ENCODE measurements at places on chromosomes 12 and 14. TPM values are rescaled to one million over a fixed set of nuclear protein-coding genes. Genes with fewer than 3 reads are reported as not detected.

GRCh38 chr12:38386205-38386985 lies 69.8 kb downstream of the ALG10B start:
- no peak for DNase-seq

- no peak for DNase-seq
Observed at GRCh38 chr12:15591811-15592210, 197.4 kb downstream of the EPS8 start.

ALX1 gene
- not detected for total RNA-seq

DNA sequence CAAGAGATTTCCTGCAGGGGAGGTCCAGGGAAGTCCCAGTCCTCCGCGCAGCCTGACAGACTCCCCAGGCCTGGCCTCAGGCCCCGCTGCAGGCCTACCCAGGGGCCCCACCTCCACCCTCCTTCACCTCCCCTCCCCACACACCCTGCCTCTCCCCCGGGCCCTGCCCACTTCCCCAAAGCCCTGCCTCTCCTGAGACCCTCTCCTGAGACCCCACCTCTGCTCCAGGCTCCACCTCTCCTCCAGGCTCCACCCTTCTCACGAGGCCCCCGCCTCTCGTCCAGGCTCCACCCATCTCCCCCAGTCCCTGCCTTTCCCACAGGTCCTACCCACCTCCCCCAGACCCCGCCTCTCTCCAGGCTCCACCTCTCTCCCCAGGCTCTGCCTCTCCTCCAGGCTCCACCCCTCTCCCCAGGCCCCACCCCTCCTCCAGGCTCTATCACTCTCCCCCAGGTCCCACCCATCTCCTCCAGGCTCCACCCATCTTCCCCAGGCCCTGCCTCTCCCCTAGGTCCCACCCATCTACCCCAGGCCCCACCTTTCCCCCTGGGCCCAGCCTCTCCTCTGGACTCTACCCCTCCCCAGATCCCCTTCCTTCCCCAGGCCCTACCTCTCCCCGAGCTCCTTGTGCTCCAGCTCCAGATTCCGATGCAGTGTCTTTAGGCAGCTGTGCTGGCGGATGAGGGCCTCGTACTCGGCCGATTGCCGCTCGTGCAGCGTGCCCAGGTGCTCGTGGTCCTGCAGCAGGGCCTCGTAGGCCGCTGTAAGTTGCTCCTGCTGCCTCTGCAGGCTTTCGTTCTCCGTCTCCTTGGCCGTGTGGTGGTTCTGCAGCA lies 58.8 kb upstream of the GPR68 start:
- DNase-seq: peak; percentile 48

- DNase-seq: no peak
Observed at GRCh38 chr12:67239061-67239460, 30.1 kb upstream of the CAND1 start.

GRCh38 chr12:41213107-41213506 lies 25.0 kb downstream of the PDZRN4 start:
- no peak for DNase-seq

DNA sequence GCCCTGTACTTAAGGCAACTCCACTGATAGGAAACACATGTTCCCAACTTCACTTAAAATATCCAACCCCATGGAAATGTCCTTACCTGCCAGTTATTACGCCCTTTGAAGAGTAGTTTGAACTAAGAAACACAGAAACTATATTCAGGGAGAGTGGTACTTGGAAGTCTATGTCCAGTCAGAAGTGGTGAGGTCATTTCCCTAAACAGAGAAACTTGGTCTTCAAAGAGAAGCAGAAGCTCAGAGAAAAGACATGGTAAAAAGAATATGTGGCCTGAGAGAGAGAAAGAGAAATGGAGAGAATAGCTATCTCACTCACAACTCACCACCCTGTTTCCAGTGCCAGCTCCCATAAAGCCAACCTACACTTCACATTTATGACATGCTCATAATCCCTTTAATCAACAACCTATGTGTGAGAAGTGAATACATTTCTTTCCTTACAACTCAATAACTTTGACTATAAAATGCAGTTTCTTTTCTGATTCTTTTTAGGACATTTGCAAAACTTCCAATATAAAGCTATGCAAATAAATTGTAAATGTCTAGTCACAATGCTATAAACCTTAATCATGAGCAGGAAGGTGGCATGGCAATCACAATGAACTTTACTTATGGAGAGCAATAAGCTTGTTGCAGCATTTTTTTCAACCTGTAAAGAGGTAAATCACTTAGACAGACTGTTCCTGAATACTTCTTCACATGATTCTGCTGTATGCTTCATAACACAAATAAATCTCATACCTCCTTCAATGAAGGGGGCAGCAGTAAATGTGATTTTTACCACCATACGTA lies 67.1 kb downstream of the CPNE8 start:
- no peak for DNase-seq

IQSEC3 gene
- 0.26 TPM for total RNA-seq

- DNase-seq: no peak
Observed at GRCh38 chr12:122944605-122945592, 21.4 kb downstream of the ABCB9 start.

PMEL gene
- total RNA-seq: not detected

DNA sequence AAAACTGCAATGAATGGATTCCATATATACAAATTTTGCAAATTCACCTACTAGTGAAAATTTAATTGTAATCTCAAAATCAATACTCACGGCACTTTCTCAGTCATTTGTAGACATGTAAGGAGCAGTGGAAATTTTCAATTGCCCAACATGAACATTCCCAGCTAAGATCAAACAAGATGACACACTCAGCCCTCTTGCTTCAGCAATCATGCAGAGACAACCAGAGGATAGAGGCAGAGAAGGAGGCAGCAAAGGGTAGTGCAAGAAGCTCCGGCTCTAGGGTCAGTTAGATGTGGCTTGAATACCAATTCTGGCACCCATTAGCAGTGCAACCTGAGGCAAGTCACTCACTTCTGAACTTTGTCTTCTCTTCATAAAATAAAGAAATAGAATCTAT lies 91.5 kb upstream of the SLC35F4 start:
- no peak for DNase-seq

STAC3 gene
- total RNA-seq: not detected

PARP2 gene
- 11.0 TPM for total RNA-seq

DNA sequence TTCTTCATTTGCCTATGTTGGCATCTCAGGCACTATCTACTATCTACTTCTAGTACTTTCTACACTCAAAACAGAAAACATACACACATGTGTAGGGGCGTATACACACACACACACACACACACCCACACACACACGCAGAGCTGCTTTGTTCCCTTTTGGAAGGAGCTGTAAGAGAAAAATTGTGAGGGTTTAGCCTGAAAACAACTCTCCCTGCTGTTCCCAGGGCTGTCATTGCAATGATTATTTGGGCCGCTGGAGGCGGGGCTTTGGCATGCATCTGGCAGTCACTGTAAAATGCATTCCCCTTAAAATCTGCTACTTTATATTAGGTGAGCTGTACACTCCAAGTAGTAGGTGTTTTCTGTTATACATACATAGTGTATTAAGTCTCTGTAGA lies 29.1 kb upstream of the SLC38A2 start:
- DNase-seq: peak; percentile 71

VWF gene
- 949 TPM for total RNA-seq

- DNase-seq: no peak
Observed at GRCh38 chr14:29717901-29718300, 209.7 kb downstream of the PRKD1 start.

GRCh38 chr14:103696070-103696402 lies 19.2 kb downstream of the XRCC3 start:
- no peak for DNase-seq

B4GALNT3 gene
- total RNA-seq: 3.8 TPM

TAS2R20 gene
- total RNA-seq: 0.77 TPM

SAMD15 gene
- total RNA-seq: under 0.01 TPM

OAS1 gene
- 19.8 TPM for total RNA-seq

ETFBKMT gene
- total RNA-seq: 27.6 TPM

GRCh38 chr14:29716150-29716549 lies 211.5 kb downstream of the PRKD1 start:
- DNase-seq: no peak

DNA sequence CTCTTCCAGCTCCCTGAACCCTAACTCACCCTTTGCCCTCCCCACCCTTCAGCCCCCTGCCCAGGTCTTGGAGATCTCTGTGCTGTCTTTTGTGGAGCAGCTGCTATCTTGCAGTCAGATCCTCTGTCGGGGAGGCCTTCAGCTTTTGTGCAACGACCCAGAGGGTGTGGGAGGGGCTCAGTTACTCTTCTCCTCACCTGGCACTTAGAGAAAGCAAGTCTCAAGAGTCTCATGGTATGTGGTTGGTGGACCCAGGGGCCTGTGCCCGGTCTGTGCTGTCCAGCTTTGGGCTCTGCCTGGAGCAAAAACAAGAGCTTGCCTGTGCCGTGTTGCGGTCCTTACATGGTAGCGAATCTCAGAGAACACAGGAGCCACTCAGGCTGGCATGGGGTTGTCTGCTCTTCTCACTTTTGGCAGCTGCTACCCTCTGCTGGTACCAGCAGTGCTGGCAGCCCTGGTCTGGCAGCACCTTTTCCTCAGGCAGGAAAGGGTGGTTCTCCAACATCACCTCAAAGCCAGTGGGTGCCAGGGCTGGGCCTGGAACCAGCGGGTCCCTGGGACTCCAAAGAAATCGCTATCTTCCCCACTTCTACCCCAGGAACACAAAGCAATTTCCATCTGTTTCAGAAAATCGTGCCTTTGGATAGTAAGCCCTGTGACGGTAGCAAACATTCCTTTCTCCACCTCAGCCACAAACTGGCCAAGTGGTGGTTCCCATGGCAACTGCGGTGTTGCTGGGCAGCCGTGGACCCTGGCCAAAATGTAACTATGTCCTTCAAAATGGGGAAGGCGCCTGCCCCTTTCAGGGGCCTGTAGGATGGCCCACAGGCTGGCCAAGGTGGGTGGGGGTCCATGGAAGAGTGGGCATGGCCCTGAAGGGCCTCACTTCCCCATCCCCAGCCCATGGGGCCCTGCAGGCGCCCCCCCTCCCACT lies 90.0 kb downstream of the RIN3 start:
- DNase-seq: no peak

C12orf54 gene
- 3.6 TPM for total RNA-seq

Data from uterus (tissue), 4 donors.